Stimulated activated CD4-positive, alpha-beta T cell treated with anti-CD3 and anti-CD28 coated beads, Interleukin-15, amount 100 ng/mL, for 48 hours (primary cell): ENCODE measurements at places on chromosomes 16 and 17.

GRCh38 chr16:85738923-85739715, 11.8 kb downstream of the C16orf74 start:
- DNase-seq: no peak

- no peak for DNase-seq
These were observed 3.9 kb upstream of the C17orf99 start for GRCh38 chr17:78142119-78142861.

DNA sequence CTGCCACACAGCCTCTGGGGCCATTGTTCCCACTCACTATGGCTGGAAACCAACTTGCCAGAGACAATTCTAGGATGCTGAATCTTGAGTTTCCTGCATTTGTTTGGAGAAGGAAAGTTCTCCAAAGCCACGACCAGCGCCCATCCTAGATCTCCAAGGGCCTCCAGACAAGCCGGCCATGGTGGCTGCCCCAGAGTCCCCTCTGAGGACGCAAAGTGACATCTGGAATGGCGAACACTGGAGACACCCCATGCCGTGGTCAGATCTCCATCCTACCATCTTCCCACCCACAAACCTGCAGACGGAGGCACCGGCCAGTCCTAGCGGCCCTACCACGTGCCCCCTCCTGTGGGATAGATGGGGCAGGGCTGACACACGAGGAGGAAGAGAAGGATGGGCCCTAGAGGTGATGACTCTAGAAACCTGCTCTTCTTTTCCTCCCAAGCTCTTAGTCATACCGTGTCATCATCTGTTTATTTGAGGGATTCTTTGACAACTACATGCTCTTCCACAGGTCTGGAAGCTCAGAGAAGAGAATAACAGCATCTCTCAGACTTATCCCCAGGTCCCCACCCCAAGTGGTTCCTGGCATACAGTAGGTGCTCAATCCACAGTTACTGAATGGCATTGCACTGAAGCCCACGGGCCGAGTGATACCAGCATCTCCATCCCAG, 71.3 kb downstream of the MYH11 start:
- DNase-seq: no peak

GRCh38 chr17:77778636-77779489, 179.6 kb upstream of the TNRC6C start:
- no peak for DNase-seq

GRCh38 chr17:48910370-48910769, 2.2 kb downstream of the UBE2Z start:
- no peak for DNase-seq

DNA sequence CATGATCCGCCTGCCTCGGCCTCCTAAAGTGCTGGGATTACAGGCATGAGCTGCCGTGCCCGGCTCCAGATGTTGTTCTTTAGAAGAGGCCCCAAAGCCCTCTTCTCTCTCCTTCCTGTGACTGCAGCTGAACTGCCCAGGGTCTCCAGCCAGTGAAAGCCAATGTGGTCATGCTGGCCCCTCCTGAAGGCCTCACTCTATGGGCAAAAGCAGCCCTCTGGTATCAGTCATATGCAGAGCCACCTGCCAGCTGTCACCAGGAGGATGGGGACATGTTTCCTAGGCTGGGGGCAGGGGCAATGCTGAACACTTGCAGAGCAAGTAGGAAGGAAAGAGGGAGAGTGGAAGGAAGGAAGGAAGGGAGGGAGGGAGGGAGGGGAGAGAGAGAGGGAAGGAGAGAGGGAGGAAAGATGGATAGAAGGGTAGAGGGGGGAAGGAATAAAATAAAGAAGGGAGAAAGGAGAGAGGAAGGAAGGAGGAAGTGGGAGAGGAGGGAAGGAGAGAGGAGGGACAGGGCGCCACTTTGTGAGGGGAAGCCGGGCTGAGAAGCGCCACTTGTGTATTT, 36.0 kb downstream of the SOCS3 start:
- DNase-seq: no peak

DNA sequence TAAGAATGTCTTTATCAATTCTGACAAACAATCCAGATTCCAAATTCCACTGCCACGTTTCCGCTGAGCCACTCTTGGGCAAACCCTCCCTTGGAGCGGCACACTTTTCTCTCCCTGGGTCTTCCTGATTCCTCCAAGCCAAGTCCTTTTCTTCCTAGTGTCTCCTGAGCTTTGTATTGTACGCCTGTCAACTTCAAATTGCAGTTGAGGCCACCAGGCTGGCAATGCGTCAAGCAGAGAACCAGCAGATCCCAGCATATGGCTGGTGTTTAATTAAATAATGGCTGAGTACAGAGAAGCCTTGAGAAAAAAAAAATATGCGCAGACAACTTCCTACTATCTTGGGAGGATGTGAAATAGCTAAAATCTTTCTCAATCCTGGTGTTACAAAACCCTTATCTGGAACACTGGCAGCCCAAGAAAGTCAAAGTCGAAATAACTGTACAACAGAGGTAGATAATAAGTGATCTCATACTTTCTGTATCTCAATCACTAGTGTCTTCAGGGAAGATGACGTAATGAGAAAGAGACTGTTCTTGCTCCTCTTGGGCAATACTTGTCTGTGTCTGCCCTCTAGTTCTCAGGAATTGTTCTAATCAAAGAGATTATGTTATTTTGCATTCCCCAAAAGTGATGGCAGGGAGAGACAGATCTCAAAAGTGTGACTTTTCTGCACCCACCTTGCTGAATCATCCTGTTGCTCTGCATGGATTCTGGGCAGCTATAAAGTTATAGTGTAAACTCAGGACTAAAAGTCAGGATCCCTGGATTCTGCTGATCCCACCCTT, 15.0 kb downstream of the SMIM36 start:
- no peak for DNase-seq
